ENCODE measurements at places on chromosomes 6 and 20.

DNA sequence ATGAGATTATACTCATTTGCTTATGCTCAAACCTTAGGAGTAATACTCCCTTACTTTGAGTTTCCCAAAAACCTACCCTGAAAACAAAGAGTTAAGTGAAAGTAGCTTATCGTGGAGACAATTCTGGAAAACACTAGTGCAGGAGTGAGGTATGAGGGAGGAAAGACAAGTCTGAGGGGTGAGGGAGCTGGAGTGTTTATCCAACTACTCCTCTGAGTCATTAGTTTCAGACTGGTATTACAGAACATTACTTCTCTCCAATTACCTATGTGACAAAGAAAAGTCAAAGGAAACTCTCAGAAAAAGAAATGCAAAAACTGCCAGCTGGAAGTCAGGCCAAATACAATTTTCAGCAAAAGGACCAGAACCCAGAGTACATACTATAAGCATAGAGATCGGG, 171.1 kb upstream of the SPTLC3 start:
- no peak for DNase-seq

- no peak for DNase-seq
These were observed 773 bp downstream of the SMAP1 start for GRCh38 chr6:70668499-70668812.

GRCh38 chr6:24761851-24762250, 12.9 kb upstream of the GMNN start:
- DNase-seq = no peak

DNA sequence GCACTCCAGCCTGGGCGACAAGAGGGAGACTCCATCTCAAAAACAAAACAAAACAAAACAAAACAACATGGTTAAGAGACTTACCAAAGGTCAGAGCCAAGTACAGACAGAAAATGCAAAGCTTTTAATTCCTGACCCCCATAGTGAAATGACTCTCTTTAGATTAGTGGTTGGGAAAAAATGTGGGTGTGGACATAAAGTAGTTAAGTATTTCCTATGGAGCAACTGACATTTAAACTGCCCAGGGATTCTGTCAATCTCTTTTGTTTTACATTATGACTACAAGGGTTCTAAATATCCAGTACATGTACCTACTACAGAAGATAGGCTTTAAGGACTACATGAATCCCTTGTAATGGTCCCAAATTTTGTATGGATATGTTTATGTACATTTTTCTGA, 75.1 kb downstream of the IRAK1BP1 start:
- DNase-seq = no peak

DNA sequence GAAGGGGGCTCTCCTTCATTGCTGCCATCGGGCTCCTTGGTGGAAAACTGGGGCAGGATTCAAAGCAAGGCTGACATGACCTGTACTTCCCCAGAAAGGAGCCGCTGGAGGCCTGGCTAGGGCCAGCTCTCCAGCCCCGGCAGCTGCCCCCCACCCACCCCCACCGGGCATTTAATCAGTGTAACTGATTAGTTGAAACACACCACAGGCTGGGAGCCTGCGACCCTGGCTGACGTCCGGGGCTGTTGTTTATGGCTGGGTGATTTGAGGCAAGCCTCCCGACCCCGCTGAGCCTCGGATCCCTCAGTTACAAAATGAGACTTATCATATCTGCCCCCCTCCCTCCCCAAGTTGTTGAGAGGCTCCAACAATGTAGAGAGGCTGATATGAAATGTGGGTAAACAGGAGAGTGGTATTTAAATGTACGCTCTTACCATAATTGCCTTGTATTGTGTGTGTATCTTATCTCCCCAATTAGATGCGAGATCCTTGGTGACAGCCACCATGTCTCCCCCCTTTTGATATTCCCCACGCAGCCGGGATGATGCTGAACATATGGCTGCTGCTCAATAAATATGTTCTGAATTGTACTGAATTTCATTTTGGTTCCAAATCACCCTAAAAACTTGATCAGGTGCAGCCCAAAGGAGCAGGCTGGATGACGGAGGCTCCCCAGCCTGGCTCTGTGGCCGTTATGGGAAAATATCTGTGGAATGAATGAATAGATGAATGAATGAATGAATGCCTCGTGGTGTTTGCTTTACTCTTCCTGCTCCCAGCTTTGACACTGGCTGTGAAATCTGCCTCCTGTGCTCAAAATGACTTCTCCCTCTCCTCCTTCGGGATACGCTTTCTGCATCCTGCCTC, 31.8 kb upstream of the APCDD1L start:
- DNase-seq = no peak

GRCh38 chr6:7920425-7920824, 9.8 kb upstream of the TXNDC5 start:
- DNase-seq = no peak

DNA sequence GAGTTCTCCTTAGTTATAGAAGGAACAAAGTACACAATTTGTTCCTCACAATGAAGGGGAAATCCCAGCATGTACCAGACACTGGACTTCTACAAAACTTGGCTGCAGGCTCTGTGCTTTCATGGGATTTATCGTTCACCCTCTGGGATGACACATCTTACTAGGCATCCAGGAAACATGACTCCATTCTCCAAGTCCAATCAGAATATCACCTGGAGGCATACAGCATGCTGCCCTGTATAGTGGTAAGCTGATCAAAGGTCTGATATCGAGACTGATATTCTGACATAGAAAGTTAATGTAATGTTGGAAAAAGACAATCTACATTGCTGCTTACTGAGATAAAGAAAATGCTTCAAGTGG, 6.7 kb downstream of the RWDD2A start:
- no peak for DNase-seq

GRCh38 chr20:59564171-59564570, 40.2 kb upstream of the PHACTR3 start:
- DNase-seq = no peak

- DNase-seq = no peak
These were observed 4.1 kb downstream of the MTRES1 start for GRCh38 chr6:107032051-107032450.

DNA sequence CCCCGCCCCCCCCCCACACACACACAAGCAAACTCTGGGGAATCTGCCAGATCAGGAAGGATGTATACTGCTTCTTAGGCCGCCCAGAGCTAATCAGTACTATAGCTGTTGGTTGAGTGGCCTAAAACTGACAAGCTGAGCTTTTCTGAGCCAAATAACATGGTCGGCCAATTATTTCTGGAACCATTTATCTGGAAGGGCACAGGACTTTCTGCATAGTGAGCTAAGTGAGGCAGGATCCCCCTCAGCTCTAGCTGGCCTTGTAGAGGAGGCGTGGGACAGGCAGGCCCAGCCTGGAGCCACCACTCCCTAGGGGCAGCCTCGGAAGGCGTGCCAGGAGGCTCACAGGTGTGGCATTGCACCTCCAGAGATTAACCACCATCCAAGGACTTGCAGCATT, 200.1 kb downstream of the TMEM242 start:
- no peak for DNase-seq

DNA sequence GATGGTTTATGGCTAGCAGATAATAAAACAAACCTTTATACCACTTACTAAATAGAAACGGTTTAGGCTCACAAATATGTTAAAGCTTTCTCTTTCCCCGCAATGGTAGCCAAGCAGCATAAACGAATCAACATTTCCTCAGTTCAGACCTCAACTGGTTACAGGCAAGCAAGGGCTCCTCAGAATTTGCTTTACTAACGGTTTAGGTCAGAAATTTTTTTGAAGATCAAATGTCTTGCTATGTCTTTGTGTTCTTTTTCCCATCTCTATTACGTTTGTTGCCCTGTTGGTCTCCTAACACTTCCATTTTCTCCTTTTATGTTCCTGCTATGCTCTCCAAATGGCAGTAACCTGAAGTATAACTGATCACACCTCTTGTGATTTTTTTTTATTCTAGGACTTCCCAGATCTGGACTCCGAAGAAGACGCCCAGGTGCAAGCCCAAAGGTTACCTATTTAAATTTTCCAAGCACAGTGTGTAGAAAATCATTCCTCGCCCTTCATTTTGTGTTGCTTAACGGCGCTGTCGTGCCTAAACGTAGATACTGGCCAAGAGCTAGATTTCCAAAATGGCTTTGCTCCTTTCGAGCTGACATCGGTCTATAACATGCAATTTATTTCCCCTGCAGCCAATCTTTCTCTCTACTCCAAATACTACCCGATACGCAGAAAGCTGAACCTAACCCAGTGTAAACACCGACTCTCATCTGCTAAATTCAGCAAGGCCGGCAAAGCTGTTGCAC, 717 bp upstream of the ASF1A start:
- no peak for DNase-seq

GRCh38 chr6:45302832-45303231, 25.3 kb upstream of the RUNX2 start:
- no peak for DNase-seq

DNA sequence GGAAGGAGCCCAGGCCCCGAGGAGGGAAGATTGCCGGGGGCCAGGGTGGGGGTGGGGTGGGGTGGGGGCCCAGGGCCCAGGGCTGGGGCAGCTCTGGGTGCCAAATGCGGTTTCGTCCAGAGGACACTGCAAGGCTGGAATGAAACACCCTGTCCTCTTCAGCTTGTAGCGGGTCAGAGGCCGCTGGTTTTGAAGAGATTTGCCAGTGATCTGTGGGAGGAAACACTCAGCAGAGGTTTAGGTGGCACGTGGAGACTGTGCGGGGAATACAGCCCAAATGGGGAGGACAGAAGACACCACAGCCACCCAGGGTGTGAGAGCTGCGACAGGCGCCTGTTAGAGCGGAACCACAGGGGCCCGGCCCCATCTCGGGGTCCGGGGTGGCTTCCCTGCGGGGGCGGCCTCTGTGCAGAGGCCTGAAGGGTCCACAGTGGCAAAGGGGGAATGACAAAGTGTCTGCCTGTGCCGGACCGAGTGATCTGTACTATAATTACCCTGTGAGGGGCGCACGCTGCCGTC, 29.2 kb downstream of the FRMD1 start:
- no peak for DNase-seq

DNA sequence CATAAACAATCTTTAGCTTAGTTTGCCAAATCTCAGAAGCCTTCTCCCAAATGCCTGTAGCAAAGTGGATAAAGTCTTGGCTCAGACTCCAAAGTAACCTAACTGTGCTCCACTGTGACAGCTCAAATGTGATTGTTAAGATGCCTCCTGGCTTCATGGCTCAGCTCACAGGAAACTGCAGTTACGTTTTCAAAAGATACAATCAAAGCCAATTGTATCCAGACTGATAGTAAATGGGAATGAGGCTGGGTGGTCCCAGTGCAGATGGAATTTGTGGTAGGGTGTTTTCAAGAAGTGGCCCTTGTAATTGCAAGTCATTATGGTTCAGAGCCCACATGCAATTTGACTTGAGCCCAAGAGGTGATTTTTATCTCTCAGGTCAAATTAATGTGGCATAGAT, 151.2 kb upstream of the TAB2 start:
- DNase-seq = no peak

- no peak for DNase-seq
These were observed 844.3 kb upstream of the MANEA start for GRCh38 chr6:94733066-94733465.

DNA sequence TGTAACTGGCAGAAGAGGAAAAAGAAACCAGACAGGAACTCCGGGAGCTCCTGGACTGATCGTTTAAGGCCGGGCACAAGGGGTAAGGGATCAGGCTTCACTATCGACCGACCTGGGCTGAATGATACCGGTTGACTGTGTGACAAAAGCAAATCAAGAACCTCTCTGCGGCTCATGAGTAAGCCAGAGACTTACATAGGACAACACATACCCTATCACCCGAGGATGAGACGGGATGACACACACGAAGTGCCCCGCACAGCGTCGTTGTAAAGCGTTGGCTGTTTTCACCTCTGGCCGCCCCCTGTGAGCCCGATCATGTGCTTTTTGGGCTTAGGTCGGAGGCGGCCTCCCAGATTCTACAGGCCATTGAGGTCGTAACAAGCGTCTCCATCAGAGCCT, 695 bp upstream of the TGIF2 start:
- DNase-seq = no peak

DNA sequence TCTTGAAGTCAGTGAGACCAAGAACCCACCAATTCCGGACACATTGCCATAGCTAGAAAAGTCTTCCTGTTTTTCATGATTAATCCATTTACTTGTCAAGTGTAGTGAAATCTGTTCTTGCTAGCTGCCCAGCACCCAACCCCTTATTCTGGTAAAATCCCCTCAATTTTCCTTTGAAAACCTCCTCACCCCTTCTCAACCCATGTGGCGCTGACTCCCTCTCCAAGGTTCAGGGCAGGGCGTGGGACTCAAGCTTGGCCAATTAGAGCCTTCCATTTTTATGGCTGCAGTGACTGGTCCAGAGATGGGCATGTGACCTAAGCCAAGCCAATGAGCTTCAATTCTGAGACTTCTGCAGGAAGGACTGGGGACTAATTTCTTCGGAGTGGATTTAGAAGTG, 9.8 kb upstream of the ZBP1 start:
- DNase-seq = no peak
